Activated T-helper 2 cell treated with anti-CD3 and anti-CD28 coated beads, Interferon-gamma antibody, Interleukin-2, Interleukin-4, amounts not matched to agents 10 μg/mL and 5 μg/mL and 100 μg/mL, durations not matched to agents 14 hours and 24 hours and 36 hours (primary cell): ENCODE measurements at places on chromosomes 5 and 9. TPM values are rescaled to one million over a fixed set of nuclear protein-coding genes. Genes with fewer than 3 reads are reported as not detected.

Gene TLR4
- total RNA-seq, result not detected in 2 replicates

DNA sequence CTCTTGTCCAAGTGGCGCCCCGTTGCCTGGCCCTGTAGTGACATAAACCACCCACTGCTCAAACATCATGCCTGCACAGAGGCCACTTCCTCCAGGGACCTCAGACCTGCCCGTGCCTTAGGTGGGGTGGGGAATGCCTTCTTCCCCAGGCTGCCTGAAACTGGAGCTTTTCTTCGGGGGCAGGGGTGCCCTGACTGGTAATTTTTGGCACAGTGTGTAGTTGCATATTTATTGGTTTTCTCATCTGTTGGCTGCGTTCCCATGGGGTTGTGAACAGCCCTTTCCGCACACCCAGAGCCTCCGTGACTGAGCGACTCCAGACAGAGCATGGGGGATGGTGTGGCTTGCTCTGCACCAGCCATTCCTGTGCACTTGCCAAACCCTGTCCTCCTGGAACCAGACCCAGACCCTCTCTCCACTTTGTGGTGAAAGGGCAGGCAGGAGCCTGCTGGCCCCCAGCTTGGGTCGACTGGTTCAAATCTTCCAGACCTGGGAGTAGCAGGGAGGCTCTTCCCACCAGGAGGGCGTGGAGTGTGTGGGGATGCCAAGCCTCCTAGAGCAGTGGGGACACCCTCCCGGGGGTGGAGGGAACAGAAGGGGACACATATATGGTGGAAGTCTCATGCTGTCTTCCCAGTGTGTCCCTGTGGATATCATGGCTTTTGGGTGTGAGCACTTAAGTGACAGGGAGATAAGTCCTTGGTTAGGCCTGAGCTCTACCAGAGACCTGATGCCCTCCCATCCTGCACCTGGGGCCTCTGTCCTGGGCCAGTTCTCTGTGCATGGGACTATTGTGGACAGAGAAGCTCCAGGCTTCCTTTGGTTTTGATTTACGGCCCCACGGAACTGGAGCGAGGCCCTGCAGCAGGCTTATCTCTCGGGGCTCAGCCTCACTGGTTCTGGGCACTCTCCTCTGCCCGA lies 39.6 kb downstream of the WNK2 start:
- peaks cover 6% of the 10 kb centered on the region for H3K4me1 ChIP-seq
- no peak overlapping the region for H3K4me3 ChIP-seq
- H3K36me3 ChIP-seq, result no peaks in the 10 kb centered on the region
- DNase-seq, result no peak
- H3K27me3 ChIP-seq, result no peaks in the 10 kb centered on the region

- no peaks in the 10 kb centered on the region for H3K27me3 ChIP-seq
- H3K27ac ChIP-seq, result no peak overlapping the region
- DNase-seq, result no peak
- no peak overlapping the region for H3K4me3 ChIP-seq
Measured at GRCh38 chr5:141574122-141574510, 44.7 kb downstream of the DIAPH1 start.

- no peak for DNase-seq
- H3K4me1 ChIP-seq, result peaks cover 2% of the 10 kb centered on the region
- H3K27me3 ChIP-seq, result peaks cover 7% of the 10 kb centered on the region
Measured at GRCh38 chr9:99635032-99635431, 186.7 kb upstream of the NR4A3 start.

GRCh38 chr9:79685577-79685976 lies 113.8 kb downstream of the TLE4 start:
- peaks cover 5% of the 10 kb centered on the region for H3K36me3 ChIP-seq
- peaks cover 19% of the 10 kb centered on the region for H3K4me1 ChIP-seq
- no peak for DNase-seq

DNA sequence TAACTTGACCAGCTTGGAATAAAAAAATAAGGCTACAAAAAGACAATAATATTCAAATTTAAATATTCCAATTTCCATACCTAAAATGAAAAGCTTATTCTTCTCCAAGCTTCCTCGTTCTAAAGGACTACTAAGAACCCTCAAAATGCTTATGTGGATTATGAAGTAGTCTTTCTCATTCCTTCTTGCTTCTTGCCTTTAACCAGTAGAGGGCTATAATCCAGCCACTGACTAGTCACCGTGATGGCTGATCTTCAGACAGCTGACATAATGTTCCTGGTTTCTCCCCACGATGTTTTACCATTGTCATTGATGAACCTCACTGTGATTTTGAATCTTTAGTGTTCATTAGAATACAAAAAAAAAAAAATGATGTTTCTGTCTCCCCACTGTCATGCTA lies 515.3 kb downstream of the TLE1 start:
- H3K27ac ChIP-seq, result no peak overlapping the region
- DNase-seq, result no peak
- H3K27me3 ChIP-seq, result no peaks in the 10 kb centered on the region
- H3K4me1 ChIP-seq, result no peaks in the 10 kb centered on the region

GRCh38 chr5:45521067-45521466 lies 175.1 kb downstream of the HCN1 start:
- H3K27ac ChIP-seq, result no peak overlapping the region
- DNase-seq, result no peak
- H3K4me1 ChIP-seq, result no peaks in the 10 kb centered on the region
- H3K4me3 ChIP-seq, result no peak overlapping the region
- H3K36me3 ChIP-seq, result no peaks in the 10 kb centered on the region
- no peaks in the 10 kb centered on the region for H3K27me3 ChIP-seq

Gene SCGB3A1
- total RNA-seq, result not detected in 2 replicates

Gene URM1
- 78.6 and 78.7 TPM in 2 replicates for total RNA-seq
